ENCODE measurements at places on chromosomes 4 and X.

GRCh38 chr4:76960014-76960413 is 10.5 kb downstream of the SEPTIN11 start:
- DNase-seq, result no peak

GRCh38 chr4:113884655-113885054 is 94.8 kb downstream of the ARSJ start:
- no peak for DNase-seq

GRCh38 chr4:24809376-24809775 is 14.0 kb downstream of the SOD3 start:
- no peak for DNase-seq

- DNase-seq, result peak; percentile 40
These were observed 4.3 kb upstream of the HAUS7 start for GRCh38 chrX:153474718-153475117.

GRCh38 chr4:24164054-24164693 is 274.3 kb upstream of the PPARGC1A start:
- DNase-seq, result no peak

Measured in CD4-positive, alpha-beta T cell treated with Interferon gamma for 1 hour (primary cell).